ENCODE measurements at places on chromosomes 13 and 19.

DNA sequence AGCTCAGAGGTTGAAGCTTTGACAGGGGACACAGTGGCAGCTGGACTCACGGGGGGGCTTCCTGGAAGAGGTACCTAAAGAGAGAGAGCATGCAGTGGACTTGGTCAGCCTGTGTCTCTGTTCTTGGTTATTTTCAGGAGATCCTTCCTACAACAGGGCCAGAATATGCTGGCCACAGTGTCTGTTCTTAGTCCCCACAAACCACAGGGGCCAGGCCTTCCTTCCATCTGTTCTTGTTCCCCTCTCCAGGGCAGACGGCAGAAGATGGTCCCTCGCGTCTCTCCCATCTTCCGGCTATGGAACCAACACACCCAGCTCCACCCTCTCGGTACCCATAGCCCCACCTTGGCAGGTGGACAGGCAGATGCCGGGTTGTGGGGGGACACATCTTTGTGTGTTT lies 24.8 kb downstream of the MAST3 start:
- no peak for DNase-seq

DNA sequence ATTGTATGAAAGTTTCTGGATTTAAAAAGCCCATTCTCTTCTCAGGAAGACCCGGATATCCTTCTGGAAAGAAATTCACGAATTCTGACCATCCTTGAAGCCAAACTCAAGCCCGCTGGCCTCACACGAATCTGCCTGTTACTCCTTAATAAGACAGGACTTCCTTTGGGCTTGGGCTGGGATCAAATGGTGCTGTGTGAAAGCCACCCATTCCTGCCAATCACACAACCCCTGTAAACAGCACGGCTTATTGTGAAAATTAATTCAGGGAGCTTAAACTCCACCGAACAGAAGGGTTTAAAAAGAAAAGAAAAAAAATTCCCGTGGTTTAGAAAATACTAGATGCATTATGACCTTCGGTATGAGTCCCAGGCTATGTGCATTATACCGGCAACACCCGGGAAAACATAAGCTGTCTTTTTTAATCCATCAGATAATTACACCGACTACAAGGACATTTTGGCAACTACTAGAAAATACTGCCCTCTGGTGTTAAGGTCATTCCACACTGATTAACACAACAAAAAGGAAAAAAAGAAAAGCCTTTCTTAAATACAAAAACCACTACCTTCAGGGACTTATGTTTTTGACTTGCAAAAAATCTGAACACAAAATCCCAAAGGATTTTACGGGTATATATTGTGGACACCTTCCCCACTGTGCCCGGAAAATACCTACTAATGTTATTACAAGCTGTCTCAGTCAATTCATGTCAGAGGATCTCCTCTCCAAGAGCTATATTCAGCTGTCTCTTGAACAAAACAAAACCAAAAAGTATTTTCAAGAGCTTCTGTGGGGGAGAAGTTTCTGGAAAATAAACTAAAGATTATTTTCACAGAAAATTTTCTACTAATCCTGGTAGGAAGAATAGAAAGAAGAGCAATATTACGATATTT lies 76.0 kb upstream of the LSM14A start:
- peak; percentile 77 for DNase-seq

DNA sequence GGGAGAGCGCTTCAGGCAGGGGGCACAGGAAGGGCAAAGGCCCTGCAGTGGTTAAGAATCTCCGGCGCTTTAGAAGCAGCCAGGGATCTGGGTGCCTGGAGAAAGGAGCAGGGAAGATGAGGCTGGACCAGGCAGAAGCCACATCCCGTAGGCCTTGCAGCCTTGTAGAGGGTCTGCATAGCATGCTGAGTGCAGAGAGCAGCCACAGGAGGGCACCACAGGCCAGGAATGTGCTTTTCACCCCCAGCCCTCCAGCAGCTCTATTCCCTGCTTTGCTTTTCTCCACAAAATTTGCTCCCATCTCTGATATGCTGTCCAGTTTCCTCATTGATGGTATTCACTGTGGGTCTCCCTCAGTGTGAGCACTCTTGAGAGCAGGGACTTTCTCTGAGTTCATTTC lies 5.7 kb downstream of the WDR62 start:
- peak; percentile 83 for DNase-seq

DNA sequence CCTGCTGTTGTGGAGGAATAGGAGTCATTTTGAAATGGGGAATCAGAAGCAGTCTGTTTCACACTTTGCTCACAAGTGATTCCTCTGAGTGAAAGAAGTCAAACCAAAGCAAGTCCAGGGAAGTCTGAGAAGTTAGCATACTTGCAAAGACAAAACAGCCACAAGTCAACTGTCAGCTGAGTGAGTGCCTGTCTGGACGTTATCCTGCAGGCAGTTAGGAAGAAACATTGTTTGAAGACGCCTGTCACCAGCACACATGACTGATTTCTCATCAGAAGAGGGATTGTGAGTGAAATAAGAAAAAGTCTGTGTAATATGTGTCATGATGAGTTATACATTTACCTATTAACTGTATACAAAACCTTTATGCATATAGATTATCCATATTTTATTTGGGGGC lies 153.5 kb downstream of the KCNRG start:
- no peak for DNase-seq

GRCh38 chr13:42114278-42114677 lies 65.8 kb downstream of the DGKH start:
- no peak for DNase-seq

DNA sequence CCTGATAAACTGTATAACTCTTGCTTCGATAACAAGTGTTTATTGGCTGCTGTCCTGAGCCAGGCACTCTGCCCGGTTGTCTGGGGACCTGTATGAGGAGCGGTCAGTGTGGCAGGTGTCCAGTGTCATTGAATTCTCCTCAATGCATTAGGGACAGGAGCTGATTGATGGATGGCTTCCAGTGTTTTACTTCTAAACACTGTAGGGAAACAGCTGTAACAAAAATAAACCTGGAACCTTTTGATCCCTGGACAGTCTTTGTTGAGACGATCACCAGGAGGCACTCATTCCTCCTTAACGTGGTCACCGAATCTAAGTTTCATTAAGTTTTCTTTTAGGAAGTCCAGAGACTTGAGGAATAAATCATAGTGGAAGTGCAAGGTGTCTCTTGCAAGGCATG lies 17.9 kb downstream of the UBAC2 start:
- no peak for DNase-seq

GRCh38 chr19:13120031-13120430 lies 2.0 kb downstream of the NACC1 start:
- DNase-seq, result no peak

DNA sequence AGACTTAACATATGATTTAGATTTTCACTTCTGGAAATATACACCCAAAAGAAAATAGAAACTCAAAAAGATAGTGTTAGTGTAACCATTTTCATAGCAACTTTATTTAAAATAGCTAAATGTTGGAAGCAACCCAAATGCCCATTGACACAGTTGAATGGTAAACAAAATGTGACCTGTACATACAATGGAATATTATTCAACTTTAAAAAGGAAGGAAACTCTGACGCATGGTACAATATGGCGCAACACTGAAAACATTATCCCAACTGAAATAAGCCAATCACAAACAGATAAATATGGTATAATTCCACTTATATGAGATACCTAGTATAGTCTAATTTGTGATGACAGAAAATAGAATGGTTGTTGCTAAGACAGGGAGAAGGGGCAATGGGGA lies 1456.1 kb upstream of the MIR17HG start:
- DNase-seq, result no peak

GRCh38 chr13:67223024-67223423 lies 7.1 kb downstream of the PCDH9 start:
- no peak for DNase-seq

DNA sequence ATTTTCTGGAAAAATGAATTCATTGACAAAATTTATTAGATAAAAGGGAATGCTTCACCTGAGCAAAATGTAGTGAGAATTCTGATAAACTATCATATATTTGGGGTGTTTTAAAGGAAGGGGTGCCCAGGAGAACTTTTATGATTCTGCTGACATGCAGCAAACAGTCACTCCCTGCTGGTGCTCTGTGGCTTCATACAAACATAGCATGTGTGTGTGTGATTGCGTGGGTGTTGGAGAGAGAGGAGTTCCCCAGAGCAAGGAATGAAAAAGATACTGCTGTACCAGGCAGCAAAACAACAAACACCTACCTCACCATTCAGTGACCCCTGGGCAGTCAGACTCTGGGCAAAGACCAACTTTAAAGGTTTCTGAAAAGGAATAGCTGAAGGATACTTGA lies 546.7 kb downstream of the RFC3 start:
- DNase-seq, result no peak

DNA sequence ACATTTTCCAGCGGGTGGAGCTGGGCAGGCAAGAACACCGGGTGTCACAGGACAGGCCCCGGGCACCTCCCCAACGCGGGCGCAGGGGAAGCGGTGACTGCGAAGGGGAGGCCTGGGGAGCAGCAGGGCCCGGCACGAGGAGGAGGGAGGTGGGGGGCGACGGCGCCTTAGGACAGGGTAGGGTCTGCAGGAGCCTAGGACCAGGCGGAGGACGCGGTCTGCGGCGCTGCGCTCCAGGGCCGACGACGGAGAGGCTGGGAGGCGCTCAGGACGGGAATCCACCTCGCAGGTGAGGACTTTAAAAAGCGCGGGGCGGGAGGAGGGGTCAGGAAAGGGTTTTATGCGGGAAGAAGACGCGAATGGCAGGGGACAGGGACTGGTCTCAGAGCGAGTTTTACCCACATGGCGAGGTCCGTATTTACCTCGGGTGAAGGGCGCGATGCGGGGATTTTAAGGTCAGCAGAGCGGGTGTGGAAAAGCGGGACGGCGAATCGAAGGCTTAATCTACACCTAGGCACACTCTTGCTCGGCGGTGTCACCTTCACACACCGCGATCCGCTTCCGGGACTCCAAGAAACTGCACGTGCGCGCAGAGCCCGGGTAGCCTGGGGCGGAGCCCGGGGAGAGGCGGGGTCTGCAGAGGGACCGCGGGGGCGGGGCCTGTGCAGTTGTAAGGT lies 13.5 kb downstream of the ERVV-2 start:
- DNase-seq, result peak; percentile 91

- DNase-seq, result no peak
These were observed 48.7 kb downstream of the CCNE1 start for GRCh38 chr19:29860492-29860891.

DNA sequence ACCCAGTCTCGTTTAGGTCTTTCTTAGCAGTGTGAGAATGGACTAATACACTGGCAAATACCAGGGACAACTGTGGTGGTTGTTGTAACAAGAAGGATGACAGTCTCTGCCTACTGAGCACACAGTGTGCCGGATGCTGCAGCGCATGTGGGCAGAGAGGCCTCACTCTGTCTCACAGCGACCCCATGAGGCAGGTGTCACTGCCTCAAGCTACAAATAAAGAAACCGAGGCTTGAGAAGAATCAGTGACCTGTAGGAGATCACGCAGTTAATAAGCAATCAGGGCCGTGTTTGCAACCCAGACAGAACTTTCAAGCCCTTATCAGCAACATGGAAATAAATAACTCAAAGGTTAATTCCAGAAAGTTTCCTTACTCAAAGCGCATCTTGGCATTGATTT lies 40.5 kb upstream of the GAS6 start:
- DNase-seq, result peak; percentile 50

DNA sequence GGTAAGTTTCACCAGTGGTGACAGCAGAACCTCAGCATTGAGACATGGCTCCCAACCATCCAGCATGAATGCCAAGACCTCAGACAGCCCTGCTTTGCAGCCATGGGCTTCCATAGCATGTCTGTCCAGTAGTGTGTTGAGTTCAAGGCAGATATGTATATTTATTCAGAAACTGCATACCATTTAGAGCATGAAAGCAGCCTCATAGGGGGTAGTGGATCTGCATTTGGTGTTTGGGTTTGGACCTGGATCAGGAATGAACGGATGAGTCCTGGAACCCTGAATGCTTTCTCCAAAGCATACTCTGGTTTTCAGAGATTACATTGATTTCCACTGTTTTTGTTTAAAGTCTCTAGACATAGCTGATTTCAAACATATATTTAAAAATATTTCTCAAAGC lies 114.3 kb downstream of the ESD start:
- no peak for DNase-seq

- DNase-seq, result no peak
These were observed 66.2 kb downstream of the ATP11A start for GRCh38 chr13:112756081-112756480.

- no peak for DNase-seq
These were observed 310.6 kb downstream of the LMO7 start for GRCh38 chr13:75946536-75947284.

GRCh38 chr19:14048443-14049153 lies 13.3 kb downstream of the PALM3 start:
- peak; percentile 83 for DNase-seq

DNA sequence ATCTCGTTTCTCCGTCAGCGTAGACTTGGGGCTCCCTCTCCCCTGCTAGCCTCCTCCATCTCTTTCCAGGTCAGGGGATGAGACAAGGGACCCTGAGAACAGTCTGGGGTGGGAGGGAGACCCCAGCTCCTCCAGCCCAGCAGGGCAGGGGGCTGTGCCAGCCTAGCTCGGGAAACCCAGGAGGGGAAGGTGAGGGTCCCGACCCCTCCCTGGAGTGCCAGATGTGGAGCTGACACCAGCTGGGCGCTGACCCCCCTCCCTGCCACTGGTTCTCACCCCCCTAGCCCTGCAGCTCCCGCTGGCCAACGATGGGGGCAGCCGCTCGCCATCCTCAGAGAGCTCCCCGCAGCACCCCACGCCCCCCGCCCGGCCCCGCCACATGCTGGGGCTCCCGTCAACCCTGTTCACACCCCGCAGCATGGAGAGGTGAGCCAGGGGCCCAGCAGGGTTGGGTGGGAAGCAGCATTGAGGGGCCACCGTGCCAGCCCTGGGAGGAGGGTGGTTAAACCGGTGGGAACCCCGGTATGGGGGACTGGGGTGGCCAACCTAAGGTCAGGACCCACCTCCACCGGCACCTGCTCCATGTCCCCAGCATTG lies 5.1 kb upstream of the TGFBR3L start:
- DNase-seq, result no peak

DNA sequence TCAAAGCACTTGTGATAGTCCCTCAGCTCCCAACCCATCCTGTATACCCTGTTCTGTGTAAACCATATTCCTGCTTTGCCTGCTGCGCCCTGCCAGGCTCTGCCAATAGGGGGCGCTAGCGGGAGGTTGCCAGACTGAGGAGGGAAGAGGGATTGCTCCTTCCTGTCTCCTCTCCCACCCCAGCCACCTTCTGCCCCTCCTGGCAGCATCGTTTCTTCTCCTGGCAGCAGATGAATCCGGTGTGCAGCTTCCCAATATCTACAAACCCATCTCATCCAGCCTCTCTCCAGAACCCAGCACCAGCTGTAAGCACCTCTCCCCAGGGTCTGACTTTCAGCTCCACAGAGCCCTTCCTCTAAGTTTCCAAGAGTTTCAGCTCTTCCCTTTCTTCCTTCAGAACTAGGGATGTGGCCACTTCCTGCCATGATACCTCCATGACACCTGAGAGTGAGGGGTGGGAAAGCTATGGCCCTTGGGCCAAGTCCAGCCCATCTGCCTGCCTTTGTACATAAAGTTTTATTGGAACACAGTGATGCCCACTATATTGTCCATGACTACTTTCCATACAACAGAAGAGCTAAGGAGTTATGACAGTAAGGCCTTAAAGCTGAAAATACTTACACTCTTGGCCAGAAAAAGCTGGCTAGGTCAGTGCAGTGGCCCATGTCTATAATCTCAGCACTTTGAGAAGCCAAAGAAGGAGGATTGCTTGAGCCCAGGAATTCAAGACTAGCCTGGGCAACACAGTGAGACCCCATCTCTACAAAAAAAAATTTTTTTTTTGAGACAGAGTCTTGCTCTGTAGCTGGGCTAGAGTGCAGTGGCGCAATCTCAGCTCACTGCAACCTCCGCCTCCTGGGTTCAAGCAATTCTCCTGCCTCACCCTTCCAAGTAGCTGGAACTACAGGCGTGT lies 34.5 kb upstream of the ATP1A3 start:
- DNase-seq, result peak; percentile 71

All from D341Med (cell line).